G401 (cell line): ENCODE measurements at places on chromosomes 16 and 17. TPM values are rescaled to one million over a fixed set of nuclear protein-coding genes. Genes with fewer than 3 reads are reported as not detected.
A peak's percentile ranks its signal among the peaks of the same experiment; 100 is the strongest.

KRT20 gene
- total RNA-seq = not detected in 2 replicates

GRCh38 chr17:52790359-52790955 is 631.9 kb upstream of the CA10 start:
- no peak for DNase-seq

DNA sequence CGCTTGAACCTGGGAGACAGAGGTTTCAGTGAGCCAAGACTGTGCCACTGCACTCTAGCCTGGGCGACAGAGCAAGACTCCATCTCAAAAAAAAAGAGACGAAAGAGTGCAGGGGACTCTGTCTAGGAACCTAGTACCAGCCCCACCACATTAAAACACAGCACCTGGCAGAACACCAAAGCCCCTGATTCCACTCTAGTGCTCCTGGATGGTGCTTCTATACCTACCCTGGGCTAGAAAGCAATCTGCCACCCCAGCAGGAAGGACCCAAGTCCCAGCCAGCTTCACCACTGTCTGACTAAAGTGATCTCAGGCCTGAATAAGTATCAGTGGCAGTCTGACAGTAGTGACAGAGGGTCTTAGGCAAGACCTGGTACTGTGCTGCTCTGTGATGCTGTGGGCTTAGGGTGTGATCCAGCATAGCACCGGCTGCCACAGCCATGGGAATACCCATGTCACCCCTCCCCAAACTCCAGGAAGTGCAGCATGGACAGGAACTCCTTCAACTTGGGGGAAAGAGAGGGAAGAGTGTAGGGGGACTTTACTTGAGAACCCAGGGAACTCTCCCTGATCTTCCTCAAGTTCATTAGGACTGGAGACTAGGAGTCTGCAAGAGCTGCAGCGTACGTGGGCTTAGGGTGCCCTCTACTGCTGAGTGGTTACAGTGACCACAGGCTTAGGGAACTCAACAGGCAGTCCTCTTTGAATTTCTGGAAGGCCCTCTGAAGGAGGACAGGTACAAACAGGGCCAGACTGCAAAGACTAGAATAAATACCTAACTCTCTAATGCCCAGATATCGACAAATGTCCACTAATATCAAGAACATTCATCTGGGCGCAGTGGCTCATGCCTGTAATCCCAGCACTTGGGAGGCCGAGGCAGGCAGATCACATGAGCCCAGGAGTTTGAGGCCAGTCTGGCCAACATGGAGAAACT is 30.0 kb upstream of the RNF43 start:
- peak; percentile 61 for DNase-seq

DNA sequence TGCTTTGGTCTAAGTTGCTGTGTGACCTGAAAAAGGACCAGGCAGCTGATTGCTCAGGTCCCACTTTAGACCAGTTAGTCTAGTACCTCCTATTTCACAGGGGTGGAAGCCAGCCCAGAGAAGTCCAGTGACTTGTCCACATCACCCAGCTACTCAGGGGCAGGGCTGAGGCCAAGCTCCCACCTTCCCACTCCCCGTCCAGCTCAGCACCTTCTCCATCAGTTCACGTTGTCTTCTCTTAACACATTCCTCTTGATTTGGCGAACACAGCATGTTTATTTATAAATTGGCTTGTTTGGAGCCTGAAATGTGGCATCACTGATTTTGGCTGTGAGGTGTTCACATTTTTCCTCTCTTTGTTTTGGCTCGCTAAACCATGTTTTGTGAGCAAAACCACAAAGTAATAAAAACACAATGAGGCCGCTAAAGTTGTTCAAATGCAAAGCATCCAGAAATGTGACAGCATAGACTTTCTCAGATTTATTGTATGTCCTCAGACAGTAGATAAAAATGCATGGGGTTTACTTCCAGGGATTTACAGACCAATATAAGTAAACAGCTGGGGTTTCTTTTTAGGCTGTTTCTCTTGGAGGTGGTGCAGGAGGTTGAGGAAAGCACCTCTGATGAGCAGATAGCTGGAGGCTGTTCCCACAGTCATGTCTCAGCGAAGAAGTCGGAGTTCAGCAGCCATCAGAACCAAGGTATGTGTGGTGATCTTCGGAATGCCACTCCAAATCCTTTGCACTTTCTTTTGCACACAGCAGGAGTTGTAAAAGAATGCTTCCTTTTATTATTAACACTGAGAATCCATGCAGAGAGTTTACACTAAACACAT is 88.4 kb downstream of the PLXDC1 start:
- DNase-seq = no peak

- DNase-seq = no peak
Observed at GRCh38 chr17:59067756-59068155, 38.9 kb downstream of the TRIM37 start.

- no peak for DNase-seq
Observed at GRCh38 chr17:4247361-4247970, 16.3 kb downstream of the ANKFY1 start.
